ENCODE measurements at places on chromosomes 1 and 21.

DNA sequence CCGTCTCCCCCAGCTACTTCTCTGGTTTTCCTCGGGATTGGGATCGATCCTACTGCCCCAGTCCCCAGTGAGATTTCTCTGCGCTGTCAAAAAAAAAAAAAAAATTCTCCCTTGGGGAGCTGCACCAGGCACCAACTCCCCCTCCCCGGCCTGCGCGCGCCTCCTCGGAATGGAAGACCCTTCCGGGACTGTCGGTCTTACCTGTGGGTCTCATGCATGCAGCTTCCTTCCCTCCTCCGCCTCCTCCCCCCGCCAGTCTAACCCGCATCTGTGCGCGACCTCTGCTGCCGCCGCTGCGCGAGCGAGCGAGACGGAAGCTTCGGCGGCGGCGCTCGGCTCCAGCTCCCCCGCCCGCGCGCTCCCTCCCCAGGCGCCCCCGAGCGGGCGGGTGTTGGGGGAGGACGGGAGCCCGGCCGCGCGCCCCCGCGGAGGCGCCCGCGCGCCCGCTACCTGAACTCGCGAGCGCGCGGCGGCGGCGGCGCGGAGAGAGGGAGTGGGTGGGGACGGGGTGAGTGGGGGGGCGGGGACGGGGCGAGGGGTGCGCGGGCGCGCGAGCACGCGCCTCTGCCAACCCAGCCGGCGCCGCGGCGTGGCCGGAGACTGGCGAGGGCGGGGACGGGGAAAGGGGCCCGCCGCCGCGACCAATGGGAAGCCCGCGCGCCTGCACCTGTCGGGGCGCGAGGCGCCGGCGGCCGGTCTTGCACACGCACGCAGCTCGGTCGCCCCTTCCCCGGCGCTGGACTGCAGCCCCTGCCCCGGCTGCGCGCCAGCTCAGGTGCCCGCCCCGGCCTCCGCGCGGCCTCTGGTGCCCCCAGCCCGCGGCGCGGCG is at the start of gene SUSD4:
SUSD4 (minus strand) TSS at position 321 of the 829 bp plus-strand sequence. CDS start 751 bp downstream, outside the sequence.
- peak; percentile 33 for DNase-seq

GRCh38 chr1:46086576-46086975 is 45.9 kb downstream of the PIK3R3 start:
- DNase-seq = no peak

DNA sequence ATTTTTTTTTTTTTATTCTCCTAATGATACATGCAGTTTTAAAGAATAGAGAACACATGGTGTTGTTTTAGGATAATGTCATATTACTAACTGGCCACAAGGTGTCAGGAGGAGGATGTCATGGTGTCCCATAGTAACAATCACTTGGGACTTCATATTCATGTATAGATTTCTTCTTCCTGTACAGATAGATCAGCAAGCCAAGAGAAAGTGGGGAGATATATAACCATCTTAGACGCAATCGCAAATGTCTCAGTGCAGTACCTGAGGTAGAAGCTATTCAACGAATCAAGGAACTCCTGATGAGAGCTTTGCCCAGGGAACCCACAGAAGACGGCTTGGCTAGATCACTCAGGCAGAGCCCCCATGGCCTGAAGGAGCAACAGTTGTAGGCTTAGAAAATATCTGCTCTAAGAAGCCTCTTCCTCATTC is 12.3 kb downstream of the OR2T11 start:
- DNase-seq = no peak

DNA sequence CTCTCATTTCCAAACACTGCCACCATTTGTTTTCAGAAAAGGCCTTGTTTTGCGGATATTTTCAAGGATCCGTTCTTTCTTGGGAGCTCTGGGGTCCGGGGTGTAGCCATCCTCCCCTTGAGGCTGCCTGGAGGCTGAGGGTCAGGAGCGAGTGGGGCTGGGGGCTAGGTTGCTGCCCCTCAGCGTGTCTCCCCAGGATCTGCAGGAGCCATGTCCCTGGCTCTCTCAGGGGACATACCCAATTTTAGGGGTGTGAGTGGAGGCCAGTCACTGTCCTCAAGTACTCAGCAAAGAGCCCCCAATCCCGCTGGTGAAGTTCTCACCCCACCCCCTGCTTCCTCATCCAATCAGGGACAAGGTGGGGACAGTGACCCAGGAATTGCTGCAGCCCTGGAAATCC is 15.0 kb upstream of the PRDM16 start:
- no peak for DNase-seq

DNA sequence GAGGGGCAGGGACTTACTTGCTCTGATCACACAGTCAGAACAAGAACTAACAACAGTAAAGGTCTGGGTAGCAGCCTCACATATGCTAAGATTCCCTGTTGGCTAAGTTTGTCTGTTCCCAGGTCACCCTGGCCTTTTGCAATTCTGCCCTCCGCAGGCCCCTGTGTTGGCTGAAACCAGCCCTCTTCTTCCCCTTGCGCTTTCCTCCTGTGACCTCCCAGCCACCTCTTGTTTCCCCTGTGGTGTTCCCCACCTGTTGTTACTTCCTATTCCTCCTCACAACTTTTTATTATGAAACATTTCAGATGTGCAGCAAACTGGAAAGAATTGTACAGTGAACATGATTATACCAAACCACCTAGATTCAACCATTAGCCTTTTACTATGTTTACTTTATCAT is 23.4 kb downstream of the MAPKAPK2 start:
- DNase-seq = no peak

DNA sequence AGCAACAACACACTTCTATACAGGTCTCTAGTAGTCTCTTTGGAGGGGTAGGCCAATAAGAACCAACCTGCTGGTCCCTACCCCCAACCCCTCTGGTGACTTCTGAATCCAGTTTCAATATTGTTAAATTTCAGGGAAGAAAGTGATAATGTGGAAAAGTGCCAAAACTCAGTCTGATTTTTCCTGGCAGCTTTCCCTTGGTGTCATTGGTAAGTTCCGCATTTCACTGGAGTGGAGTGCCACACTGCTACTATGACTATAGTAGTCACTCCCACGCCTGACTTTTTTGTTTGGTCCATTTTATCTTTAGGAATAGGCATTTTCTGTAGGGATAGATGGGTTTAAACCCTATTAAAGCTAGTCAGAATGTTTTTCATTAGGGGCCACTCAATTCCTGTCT is 5.7 kb upstream of the ARID1A start:
- DNase-seq = no peak

DNA sequence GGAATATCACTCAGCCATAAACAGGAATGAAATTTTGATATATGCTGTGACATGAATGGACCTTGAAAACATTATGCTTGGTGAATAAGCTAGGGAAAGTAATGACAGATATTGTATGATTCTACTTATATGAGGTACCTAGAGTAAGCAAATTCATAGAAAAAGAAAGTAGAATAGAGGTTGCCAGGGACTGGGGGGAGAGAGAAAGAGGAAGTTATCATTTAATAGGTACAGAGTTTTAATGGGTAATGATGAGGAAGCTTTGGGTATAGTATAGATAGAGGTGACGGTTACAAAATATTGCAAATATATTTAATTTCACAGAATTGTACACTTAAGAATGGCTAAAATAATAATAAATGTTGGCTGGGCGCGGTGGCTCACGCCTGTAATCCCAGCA is 31.2 kb upstream of the ENSA start:
- no peak for DNase-seq

GRCh38 chr1:27858072-27858948 is 14.0 kb upstream of the THEMIS2 start:
- DNase-seq = peak; percentile 66

GRCh38 chr1:15400627-15401026 is 9.1 kb upstream of the EFHD2 start:
- DNase-seq = no peak

- no peak for DNase-seq
These were observed 80.8 kb upstream of the UBE2U start for GRCh38 chr1:64122588-64122987.

- no peak for DNase-seq
These were observed 102.1 kb downstream of the SLC30A10 start for GRCh38 chr1:219826290-219826689.

- no peak for DNase-seq
These were observed 21.4 kb upstream of the CLCA1 start for GRCh38 chr1:86447198-86447790.

- DNase-seq = no peak
These were observed 255.6 kb upstream of the DPYD start for GRCh38 chr1:98176414-98176813.

- DNase-seq = no peak
These were observed 2.3 kb downstream of the PEF1 start for GRCh38 chr1:31642366-31642765.

GRCh38 chr21:38869196-38869595 is 63.5 kb downstream of the ETS2 start:
- no peak for DNase-seq

DNA sequence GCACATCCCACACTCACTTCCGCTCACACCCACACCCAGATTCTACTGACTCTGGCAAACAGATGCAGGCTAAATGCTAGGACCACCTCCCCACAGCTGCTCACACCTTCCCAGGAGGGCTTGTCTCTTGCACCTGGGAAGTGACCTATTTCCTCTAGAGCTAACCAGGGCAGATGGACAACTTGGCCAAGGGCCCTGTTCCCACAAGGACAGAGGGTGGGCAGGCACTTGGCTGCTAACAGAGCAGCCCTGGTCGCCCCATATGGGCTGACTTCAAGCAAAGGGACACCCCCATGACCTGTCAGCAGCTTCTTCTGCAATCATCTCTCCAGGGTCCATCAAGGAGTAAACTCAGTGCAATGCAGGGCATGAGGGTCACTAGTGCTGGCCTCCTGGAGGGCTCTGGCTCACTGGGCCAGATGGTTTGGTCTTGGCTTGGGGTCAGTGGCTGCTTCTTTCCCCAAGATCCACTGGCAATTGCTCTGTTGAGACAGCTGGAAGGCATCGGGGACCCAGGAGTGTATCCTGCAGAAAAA is 641.5 kb downstream of the PLPP3 start:
- no peak for DNase-seq

DNA sequence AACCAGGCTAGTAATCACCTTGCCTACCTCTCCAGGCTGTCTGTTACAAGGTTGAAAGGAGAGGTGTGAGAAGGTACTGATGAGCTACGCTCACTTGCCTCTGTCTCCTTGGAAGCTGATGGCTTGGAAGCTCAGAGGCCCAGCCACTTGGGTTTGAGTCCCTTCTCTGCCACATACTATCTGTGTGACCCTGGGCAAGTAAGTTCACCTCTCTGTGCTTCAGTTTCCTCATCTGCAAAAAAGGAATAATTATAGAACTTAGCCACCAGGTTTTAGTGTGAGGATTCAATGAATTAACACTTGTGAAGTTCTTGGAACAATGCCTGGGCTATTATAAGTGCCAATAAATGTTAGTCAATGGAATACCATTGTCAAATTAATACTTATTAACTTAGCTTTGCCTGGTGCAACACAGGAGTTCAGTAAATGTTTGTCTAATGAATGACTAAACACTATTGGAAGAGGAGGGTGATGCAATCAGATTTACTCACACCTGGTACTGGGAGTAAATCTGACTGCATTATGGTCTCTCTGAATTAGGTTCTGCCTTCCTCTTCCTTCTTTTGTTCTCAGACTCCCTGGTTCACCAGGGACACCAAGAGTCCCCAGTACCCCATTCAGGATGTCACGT is 55.5 kb downstream of the TRABD2B start:
- DNase-seq = no peak

- no peak for DNase-seq
These were observed 23.4 kb upstream of the RPTN start for GRCh38 chr1:152182431-152182830.

DNA sequence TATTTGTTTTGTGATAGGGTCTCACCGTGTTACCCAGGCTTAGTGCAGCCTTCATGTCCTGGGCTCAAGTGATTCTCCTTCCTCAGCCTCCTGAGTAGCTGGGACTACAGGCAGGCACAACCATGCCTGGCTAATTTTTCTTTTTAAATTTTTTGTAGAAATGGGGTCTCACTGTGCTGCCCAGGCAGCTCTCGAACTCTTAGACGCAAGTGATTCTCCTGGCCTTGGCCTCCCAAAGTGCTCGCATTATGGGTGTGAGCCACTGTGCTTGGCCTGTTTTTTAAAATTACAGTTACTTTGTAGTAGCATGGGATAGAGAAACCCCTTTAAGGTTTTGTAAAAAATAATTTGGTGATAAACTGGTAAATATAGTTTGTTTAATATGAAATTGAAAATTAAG is 69.9 kb downstream of the RPS6KC1 start:
- no peak for DNase-seq

- no peak for DNase-seq
These were observed 13.2 kb upstream of the IGSF3 start for GRCh38 chr1:116680752-116681151.

DNA sequence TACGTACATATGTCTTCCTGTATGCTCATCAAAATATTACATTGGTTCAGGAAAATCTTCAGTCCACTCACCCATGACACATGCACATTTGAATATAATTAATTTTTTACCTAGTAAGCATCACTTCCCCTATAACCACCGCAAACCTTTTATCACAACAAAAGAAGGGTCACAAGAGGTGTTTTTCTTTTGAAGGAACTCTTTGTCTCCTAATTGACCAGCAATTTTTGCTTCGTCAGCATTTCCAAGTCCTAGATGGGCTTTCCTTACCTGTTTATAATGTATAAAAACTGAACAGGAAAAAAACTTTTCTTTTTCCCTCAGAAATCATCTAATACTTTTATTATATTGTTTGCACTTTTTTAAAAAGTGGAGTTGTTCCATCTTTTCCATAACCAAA is 631.3 kb downstream of the PLA2G4A start:
- DNase-seq = no peak

DNA sequence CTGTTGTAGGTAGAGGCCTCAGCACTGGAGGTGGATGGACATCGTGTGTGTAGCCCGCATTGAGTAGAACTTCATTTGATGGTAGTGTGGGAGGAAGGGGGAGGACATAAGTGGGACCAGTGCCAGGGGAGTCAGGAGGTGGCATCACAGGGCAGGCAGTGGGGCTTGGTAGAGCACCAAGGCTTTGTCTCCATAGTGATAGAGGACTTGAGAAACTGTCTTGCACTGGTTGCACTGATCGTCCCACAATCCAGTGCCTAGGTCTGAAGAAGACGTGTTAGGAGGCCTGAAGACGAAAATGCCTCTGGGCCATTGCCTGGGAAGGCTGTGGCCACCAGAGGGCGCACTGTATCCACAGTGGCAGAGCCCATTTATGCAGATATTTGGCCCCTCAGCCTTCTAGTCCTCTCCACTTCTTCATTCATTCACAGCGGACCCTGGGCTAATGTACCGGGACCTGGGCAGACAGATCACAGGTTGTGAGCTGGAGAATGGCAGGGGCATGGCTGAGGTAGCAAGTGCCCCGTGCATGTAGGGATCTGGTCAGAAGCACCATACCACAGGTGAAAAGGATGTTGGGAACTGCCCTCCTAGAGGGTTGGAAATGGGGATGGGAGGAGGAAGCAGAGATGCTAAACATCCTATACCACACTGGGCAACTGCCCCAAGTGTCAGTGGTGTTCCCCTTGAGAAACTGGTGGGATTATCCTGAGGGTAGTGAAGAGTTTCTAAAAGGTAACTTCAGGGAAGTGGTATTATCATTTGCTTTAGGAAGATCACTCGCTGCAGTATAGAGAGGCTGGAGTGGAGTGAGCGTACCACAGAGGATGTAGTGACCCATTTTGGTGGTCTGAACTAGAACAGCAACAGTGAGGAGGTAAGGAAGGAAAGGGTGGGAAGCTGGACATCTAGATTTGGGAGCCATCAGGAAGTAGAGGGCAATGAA is 95.3 kb downstream of the PIK3R3 start:
- DNase-seq = peak; percentile 84
